Kidney tubule cell (primary cell): ENCODE measurements at places on chromosomes 3 and 15.

DNA sequence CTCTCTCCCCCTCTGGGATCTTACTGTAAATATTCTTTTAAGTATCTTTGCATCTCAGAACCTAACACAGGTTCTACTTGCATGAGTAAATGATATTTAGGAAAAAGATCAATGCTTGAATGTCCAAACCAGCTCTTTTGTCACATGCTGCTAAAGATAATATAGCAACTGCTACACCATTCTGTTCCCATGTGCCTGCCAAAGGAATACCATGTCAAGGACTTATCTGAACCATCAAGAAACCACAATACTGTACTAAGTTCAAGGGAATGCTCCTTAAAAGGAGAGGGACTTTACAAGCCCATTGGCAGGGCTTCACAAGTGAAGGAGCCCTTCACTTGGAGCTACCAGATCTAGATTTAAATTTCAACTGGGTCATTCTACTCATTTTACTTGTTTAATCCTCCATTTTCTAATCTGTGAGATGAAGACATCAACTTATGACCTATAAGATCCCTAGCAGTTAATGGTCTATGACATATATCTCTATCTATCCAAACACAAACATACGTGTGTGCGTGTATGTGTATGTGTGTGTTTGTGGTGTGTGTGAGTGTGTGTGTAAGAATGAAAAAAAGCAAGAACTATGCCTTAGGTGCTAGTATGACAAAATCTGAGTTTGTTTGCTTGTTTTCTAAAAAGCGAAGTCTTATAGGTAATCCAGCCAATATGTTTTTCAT is 13.0 kb upstream of the SEC62 start:
- DNase-seq, result no peak

GRCh38 chr3:100947119-100947518 is 46.1 kb downstream of the ABI3BP start:
- no peak for DNase-seq

DNA sequence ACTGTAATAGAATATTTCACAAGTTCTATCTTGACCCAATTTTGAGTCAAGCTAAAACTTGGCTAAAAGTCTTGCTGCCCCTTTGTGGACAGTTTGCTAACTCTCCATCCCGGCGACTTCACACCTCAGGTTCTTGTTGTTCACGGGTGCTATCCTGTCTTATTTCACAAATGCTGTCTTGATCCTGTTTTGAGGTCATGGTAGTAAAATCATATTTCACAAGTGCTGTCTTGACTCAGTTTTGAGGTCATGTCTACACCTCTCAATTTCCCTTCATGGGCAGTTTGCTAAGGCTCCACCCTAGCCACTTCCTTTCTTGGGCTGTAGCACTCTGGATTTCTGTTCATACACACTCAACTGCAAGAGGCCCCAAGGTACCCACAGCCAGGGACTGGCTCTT is 45.0 kb upstream of the GK5 start:
- DNase-seq, result no peak

- peak; percentile 89 for DNase-seq
Measured at GRCh38 chr3:158718490-158719170, 13.6 kb downstream of the RARRES1 start.

- no peak for DNase-seq
Measured at GRCh38 chr3:29374226-29374625, 93.4 kb downstream of the RBMS3 start.

- peak; percentile 23 for DNase-seq
Measured at GRCh38 chr3:54818486-54818885, 109.4 kb downstream of the LRTM1 start.

- DNase-seq, result no peak
Measured at GRCh38 chr3:116877968-116878367, 168.4 kb downstream of the TUSC7 start.

DNA sequence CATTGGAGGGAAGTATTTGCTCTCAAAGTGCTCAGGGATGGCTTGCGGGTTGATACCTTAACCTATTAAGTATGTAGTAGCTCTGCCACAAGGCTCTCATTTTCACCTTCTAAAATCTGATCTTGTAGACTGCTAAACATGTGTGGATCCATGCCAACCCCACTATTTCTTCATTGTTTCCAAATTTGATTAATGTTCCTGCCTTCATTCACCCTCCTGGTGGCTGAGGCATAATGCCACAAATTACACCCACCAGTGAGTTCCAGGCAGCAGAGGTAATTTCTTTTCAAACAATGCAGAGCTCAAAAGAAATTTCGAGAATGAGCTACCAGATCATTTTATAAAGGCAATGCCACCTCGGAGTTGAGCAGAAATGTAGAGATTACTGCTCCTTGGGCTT is 71.0 kb downstream of the EDEM1 start:
- DNase-seq, result no peak

- DNase-seq, result peak; percentile 88
Measured at GRCh38 chr3:104069114-104069513, 1297.6 kb upstream of the ALCAM start.

DNA sequence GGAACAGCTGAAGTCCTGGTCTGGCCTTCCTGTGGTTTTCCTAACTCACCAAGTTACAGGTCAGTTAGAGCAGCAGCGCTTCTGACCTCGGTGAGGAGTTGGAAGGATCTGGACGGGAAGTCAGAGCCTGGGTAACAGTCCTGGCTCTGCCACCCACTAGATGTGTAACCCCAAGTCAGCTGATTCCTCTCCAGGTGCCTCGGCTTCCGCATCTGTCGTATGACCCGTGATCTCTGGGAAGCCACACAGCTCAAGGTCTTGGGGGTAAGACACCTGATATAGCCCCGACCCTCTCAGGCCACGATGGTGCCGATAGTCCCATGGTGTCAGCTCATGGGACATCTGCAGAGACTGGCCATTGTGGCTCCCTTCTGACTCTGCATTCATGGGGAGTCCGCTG is 8.3 kb upstream of the PIGZ start:
- DNase-seq, result no peak

- DNase-seq, result no peak
Measured at GRCh38 chr15:43930079-43930478, 103.3 kb downstream of the WDR76 start.

DNA sequence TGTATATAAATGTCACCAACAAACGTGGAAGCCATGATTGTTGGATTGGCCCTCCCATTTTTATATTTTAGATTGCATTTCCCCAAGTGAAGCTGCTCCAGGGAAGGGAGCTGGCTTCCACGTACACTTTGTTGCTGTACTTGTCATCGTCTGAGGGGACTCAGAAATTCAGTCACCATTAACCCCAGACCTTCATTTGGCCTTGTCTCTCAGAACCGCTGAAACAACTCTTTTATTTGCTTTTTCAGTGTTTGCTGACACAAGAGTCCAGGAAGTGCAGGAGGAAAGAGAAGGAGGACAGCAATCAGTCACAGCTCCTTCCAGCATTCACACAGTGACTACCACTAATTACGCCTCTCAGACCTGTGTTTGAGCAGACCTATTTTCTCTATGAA is 276.5 kb downstream of the TBL1XR1 start:
- DNase-seq, result no peak

DNA sequence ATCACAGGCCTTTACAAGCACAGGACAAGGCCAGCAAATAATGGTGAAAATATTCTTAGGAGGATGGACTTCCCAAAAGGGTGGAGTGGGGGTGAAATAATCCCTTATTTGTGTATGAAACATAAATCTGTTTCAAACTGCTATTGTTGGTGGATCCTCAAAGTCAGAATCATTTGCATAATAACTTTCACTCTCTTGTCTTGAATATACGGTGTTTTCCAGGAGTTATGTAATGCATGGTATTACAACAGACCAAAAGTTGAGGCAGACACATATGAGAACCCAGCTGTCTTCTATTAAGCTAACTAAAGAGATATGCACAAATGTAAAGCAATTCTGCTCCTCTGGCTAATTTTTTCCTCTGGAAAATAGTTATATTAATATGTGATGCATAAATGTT is 57.7 kb downstream of the PRTG start:
- no peak for DNase-seq

DNA sequence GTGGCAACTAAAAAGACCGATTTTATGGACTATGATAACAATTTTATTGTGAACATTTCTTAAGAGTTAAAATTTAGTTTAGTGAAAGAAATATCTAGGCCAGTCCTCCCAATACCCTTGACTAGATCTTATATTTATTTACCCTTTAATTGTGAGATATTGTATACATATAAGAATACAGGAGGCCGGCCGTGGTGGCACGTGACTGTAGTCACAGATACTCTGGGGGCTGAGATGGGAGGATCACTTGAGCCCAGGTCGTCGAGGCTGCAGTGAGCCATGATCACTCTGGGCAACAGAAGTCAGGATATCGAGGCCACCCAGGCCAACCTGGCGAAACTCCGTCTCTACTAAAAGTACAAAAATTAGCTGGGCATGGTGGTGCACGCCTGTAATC is 756 bp upstream of the RMDN3 start:
- DNase-seq, result no peak

DNA sequence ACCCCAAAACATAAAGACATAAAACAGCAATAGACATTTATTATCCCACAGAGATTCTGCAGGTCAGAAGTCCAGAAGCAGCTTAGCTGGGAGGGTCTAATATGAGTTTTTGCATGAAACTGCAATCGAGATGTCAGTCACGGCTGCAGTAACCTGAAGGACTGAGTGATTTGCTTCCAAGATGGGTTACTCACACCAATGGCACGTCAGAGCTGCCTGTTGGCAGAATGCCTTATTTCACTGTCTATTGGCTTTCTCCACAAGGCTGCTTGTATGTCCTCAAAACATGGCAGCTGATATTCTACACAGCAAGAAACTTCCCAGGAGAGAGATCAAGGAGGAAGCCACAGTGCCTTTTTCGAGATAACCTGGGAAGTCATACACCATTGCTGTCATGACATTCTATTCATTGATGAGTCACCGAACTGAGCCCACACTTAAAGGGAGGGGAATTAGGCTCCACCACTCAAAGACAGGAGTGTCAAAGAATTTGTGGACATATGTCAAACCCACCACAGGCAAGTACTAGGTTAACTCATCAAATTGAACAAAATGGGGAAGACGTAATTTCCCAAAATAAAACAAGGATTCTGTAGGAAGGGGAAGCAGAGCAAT is 122.2 kb downstream of the SYNPR start:
- DNase-seq, result peak; percentile 45

DNA sequence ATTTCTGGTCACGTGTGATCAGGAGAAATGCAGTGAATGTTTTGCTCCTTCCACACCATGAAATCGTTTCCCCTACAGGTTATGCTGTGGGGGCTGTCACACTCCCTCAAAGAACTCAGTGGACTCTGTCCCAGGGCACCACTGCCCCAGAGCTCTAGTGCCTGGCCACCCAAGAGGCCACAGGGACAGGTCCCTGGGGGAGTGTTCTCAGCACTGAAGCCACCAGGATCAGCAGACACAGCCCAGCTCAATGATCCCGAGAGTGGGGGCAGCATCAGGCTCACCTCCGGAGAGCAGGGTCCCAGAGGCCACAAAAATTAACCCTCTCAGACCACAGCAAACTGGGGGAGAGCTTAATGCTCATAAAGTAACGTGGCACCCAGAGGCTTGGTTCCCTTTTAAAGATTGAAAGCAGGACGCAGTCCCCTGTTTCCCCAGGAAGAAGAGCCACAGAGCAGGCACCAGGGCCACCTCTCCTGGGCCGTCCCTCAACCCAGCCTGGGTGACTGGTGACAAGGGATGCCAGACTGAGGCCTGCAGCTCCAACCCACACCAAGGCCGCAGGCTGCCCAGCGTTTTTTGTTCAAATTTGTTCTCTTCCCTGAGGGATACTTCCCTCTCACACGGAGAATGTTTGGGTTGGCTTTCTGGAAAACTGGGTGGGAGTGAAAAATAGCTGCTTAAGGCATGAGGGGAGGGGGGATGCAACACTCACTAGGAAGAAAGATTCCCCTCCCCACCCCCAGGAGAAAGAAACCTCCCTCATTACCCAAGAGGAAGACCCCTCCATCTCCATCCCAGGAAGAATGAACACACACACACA is 123.3 kb upstream of the IGF1R start:
- DNase-seq, result no peak

DNA sequence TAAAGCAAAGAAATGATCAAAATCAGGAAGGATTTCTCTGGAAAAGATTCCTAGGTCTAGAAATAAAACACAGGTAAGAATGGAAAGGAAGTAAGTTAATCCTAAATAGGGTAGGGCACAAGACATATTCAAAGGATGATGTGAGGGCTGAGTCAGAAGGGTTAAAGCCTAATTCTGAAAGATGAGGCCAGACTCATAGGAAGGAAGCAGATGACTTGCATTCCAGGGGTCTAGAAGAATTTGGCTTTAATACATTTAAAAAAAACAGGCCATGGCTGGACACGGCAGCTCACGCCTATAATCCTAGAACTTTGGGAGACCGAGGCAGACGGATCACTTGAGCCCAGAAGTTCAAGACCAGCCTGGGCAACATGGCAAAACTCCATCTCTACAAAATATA is 3.2 kb downstream of the SSR3 start:
- DNase-seq, result peak; percentile 90

DNA sequence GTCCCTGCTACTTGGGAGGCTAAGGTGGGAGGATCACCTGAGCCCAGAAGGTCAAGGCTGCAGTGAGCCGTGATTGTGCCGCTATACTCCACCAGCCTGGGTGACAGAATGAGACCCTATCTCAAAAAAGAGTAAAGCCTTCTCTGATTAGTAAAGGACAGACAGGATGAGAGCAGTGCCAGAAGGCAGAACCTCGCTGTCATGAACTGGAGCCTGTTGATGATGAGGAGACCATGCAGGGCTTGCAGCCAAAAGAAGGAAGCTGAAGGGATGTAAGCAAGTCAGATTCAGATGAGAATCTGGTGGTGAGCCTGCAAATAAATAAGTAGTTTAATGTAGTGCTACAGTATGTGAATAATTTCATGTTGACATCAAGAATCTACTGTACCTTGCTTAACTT is 52.8 kb downstream of the USP50 start:
- DNase-seq, result no peak

DNA sequence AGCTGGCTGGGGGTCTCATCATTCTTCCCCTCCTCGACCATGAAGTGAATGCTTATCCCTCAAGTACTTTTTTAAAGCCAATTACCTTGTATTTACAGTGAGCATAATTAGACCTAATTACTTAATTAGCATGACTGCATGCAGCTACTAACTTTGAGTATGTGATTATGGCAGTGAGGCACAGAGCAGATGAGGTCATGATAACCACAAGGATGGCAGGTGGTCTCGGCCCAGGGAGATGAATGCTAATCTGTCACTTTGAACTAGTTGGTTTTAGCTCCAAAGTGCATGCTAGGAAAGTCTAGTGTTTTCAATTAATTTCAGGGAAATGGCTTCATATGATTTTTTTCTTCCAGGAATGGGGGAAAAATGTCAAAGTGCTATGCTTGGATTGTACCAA is 233.8 kb downstream of the NTRK3 start:
- no peak for DNase-seq

- peak; percentile 39 for DNase-seq
Measured at GRCh38 chr3:58691997-58692396, 25.4 kb upstream of the FAM3D start.

GRCh38 chr3:65303431-65303830 is 615.6 kb upstream of the ADAMTS9 start:
- no peak for DNase-seq
